SW 1271 (cell line): ENCODE measurements at places on chromosomes 12 and 14.

DNA sequence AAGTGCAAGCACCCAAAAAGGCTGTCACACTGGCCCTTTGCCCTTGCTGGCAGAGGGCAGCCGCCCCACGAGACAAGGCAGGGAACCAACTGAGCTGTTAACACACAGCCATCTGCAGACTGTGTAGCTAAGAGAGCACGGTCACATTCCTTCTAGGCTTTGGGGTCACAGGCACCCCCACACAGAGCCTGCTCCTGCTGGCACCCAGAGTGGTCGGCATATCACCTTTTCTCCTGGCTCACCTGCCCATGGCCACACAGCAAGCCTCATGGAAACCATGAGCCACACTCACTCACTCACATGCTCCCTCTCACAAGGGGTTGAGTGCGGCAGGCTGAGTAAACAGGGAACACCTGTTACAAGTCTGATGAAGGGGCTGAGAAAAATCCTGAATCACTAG, 214.5 kb downstream of the PCNX1 start:
- DNase-seq: no peak

DNA sequence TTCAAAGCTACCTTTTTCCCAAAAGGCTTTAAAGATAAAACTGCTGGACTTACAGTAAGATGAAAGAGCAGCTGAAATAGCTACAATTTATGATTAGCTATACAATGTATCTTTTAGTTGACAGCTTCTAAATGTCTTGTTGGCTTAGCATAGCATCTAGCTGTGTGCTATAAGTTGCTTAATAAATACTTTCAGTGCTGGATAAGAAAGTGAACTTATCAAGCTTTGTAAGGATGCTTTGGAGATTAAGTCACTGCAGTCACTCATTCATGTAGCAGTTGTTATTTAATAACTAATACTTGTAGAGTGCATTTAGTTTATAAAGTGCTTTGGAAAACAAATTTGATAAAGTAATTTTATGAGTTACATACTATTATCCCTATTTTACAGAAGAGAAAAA, 14.6 kb downstream of the CFAP54 start:
- no peak for DNase-seq

DNA sequence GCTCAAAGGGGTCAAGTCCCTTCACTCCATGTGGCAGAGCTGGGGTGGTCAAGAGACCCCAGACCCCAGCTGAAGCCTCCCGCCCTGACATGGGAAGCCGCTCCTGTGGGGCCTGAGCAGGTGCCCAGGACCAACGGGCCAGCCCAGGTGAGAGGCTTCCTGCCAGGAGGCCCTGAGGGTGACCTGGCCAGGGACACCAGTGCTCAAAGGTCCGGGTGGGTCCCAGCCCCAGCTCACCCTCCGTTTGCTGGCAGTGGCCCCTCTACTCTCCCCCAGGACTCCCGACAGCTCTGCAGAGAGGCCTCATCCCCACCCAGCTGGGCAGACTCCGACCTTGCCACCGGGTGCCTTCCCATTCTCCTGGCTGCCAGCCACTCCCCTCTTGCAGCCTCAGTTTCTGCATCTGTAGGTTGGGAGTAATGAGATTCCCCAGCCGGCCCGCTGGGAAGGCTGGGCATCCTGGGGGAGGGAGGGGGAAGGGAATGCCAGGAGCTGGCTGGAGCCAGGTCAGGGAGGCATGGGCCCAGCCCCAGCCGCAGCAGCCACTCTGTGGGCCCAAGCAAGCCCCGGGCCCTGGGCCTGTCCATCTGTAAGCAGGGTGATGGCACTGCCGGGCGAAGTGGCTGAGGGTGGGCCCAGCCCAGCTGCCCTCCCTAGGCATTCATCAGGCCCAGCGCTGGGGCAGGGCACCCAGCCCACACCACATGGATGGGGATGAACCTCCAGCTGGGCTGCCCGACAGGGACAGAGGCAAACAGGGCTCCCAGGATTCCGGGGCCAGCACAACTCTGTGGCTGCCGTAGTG, 10.3 kb upstream of the INF2 start:
- DNase-seq: no peak

- DNase-seq: no peak
Measured at GRCh38 chr14:96126339-96126782, 78.3 kb upstream of the BDKRB2 start.

- DNase-seq: no peak
Measured at GRCh38 chr12:98373025-98373554, 142.3 kb upstream of the TMPO start.

DNA sequence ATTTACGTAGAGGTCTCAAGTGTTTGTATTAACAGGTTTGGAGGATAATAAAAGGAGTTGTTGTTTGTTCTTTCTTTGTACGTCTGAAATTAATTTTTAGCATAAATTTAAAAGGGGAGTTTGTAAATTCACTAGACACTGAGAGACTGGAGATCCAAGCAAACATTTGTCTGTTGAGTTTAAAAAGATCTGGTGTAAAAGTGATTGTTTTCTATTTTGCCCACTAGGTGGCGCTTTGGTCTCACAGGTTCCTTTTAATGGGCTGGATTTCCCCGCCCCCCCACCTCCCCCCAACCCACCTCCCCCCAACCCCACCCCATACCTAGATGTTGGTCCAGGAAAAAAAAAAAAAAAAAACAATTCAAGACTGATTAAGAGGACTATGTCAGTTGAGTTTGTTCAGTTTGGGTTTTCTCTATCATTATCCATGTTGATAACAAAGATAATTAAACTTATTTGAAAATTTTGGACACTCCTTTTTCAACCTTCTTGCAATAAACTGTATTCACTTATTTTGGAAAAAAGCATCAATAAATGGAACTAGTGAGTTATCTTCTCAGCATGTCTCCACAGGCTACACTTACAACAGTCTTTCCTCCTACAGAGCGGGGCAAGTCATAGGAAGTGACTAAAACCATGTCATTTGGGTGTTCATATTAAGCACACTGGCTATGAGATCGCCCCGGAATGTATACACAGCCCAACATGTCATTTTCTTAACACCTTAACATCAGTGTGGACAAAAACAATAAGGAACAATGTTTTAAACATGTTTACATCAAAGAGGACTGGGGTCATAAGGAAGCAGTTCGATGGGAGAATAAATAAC, 841.1 kb downstream of the NRXN3 start:
- DNase-seq: no peak

DNA sequence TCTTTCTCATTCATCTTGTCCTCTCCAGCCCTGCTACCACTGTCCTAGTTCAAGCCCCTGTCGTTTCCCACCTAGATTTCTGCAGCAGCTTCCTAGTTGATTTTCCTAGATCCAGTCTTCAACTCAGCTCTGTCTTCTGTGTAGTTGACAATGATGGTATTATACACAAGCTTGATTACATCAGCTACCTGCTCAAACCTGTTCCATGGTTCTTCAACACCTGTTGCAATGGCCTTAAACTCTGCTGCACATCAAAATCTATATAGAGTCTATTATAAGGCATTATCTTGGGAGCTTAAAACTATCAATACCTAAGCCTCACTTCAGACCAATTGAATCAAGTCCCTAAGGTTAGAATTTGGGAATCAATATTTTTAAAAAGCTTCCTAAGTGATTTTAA, 71.7 kb upstream of the PELI2 start:
- no peak for DNase-seq

DNA sequence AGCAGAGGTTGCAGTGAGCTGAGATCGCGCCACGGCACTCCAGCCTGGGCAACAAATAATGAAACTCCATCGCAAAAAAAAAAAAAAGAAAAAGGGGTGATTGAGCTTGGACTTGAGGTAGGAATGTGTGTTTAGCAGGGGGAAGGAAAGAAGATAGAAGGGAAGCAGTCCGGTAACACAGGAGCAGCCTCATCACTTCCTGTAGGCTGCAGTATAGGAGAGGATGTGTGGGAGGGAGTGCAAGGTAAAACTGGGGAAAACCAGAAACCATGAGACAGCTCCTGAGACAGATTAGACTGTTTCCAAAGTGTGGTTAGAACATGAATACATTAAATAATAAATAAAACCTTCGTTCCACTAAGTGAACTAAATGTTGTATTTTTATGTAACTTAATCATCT, 49.2 kb downstream of the FGD4 start:
- no peak for DNase-seq

DNA sequence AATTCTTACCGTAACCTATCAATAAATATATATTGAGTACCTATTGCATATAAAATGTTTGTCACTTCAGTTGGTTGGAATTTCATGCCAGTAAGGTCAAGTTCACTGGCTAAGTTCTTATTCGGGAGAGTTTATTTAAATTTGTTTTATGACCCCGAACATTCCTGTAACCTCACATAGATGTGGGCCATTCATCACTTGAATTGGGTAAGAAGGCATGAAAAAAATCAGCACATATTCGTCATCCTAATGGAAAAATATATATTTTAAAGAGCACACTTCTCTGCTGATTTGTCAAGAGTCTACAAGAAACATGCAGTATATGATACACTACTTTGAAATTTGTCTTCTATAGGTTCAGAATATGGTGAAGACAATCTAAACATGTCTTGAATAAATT, 263.4 kb downstream of the CCDC91 start:
- no peak for DNase-seq

- no peak for DNase-seq
Measured at GRCh38 chr12:40325349-40325960, 100.7 kb downstream of the LRRK2 start.

- no peak for DNase-seq
Measured at GRCh38 chr12:16613199-16613598, 7.2 kb upstream of the LMO3 start.
